ENCODE measurements at places on chromosomes 11 and 22.

DNA sequence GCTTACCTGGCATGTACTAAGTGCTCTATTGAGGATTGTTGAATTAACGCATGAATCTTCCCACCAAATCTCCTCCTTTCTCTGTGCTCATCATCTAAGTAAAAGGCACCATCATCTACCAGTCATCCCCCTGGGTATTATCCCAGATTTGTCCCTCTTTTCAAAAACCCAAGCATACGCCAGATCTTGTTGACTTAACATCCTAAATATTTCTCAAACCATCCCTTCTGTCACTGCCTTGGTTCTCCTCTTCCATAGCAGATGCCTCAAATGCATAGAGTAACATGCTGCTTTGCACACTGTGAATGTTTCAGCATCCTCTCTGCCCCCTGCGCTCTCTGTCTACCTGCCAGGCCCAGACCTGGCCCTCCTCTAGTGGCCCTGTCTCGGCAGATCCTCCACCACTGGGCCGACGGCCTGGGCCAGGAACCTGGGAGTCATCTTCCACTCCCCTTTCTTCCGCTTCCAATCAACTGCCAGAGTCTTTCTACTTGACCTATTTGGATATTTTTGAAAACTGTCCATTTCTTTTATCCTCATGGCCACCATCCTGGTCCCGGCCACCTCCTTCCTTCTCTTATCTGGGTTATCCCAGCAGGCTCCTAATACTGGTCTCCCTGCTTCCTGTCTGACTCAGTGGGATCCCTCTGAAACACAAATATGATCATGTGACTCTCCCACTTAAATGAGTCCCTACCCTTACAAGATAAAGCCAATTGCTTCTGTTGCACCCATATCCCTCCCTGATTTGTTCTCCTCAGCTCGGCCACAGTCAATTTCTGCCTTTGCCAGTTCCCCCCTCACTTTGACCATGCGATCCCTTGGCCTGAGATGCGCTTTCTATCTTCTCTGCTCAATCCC is 3.4 kb upstream of the TAB1 start:
- no peak for DNase-seq

DNA sequence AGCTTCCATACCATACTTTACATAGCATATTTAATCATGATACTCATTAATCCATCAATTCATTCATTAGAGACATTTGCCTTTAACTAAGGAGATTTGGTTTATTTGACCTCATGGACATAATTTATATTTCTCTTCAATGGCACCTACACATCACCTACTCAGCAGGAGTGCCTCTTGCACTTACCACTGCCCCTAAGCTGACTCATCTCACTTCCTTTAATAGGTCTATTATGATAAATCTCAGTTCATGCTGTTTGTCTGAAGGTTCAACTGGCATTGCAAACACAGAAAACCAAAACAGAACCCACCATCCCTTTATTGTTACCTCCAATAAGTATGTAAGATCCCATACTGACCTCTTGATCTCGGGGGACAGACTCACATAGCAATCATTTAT is 186.7 kb downstream of the LUZP2 start:
- DNase-seq = no peak

DNA sequence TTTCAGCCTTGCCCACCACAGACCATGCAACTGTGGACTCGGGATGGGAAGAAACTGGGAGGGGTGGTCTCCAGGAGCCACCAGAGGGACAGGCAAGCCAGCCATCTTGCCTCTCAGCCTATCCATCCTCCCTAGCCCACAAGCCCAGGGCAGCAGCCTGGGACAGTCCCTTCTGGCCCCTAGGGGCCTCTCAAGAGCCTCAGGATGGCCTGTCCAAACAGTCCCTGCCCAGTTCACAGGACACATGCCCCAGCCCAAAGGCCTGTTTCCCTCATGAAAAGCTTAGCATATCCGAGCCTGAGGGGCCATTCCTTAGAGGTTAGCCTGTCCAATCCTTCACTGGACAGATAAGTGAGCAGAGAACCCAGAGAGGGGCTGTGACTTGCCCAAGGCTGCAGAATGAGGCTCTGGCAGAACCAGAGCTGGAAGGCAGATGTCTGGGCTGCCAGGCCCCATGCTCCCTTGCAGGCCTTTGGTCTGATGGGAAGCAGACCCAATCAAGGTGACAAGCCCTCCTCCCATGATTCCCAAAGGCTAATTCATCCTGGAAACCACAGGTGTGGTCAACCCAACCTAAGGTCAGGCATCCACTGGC is 28.2 kb downstream of the LRRC10B start:
- no peak for DNase-seq

DNA sequence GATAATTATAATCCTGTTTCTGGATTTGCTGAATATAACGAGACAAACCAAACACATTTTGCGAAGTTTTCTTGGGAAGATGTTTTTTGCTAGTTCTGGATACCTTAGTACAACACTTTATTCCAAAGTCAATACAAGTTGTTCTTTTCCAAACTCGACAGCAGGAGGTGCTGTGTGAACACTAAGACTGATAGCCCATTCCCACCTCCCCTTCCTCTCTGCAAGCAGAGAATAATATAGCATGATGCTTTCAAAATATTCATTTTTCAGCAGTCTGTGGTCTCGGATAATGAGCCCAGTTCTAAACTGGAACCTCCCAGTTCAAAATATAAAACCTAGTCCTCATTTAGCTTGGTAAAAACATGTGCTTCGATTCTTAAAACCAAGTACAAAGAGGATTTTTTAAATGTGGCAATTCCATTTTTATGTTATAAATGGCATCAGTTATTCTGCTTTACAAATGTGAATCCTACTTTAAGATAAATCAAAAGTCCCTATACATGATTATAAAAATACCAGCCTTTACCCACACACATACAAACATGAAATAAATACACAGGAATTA is 129.1 kb downstream of the DCDC1 start:
- DNase-seq = peak; percentile 29

DNA sequence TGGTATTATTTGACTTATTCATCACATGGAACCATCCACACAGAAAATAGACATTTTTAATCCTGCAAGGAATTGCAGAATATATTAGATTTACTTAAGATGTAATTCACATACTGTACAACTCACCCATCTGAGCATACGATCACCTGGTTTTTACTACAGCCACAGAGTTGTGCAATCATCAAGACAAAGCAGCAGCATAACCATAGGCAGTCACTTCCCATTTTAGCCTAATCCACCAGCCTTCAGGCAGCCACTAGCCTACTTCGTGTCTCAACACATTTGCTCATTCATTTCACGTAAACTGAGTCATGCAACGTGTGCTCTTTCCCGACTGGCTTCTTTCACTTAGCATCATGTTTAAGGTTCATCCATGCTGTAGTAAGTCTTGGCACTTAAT is 23.0 kb downstream of the PIWIL3 start:
- DNase-seq = no peak

- DNase-seq = no peak
Observed at GRCh38 chr11:7600205-7600775, 73.0 kb downstream of the CYB5R2 start.

DNA sequence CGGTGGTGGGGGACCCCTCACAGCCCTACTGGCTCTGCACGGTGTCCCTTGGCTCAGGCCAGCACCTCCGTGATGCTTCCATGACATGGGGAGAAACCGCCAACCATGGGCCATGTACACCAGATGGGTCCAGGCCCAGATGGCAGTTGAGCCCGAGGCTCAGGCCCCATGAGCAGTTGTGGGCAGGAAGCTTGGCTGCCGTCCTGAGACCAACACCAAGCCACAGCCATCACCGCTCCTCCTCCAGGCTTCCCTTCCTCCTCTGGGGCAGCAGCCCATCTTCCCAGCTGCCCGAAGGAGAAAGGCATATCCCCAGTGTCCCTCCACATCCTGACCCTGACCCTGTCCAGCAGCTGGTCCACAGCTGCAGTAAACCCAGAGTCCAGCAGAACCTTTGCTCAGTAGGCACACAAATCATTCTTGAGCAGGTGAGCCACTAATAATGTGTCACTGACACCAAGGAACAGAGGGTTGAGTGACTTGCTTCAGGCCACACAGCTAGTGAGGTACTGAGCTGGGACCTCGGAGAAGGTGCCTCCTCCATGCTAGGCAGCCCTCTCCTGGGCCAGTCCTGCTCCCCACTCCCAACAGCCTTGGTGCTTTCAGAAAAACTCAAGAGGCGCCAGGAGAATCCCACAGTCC is 204.9 kb downstream of the CTTN start:
- DNase-seq = no peak

- no peak for DNase-seq
Observed at GRCh38 chr22:29269731-29270474, 1.8 kb downstream of the EWSR1 start.

- DNase-seq = no peak
Observed at GRCh38 chr11:42947405-42947804, 364.4 kb upstream of the API5 start.

- DNase-seq = no peak
Observed at GRCh38 chr11:27213232-27213660, 149.8 kb downstream of the CCDC34 start.

DNA sequence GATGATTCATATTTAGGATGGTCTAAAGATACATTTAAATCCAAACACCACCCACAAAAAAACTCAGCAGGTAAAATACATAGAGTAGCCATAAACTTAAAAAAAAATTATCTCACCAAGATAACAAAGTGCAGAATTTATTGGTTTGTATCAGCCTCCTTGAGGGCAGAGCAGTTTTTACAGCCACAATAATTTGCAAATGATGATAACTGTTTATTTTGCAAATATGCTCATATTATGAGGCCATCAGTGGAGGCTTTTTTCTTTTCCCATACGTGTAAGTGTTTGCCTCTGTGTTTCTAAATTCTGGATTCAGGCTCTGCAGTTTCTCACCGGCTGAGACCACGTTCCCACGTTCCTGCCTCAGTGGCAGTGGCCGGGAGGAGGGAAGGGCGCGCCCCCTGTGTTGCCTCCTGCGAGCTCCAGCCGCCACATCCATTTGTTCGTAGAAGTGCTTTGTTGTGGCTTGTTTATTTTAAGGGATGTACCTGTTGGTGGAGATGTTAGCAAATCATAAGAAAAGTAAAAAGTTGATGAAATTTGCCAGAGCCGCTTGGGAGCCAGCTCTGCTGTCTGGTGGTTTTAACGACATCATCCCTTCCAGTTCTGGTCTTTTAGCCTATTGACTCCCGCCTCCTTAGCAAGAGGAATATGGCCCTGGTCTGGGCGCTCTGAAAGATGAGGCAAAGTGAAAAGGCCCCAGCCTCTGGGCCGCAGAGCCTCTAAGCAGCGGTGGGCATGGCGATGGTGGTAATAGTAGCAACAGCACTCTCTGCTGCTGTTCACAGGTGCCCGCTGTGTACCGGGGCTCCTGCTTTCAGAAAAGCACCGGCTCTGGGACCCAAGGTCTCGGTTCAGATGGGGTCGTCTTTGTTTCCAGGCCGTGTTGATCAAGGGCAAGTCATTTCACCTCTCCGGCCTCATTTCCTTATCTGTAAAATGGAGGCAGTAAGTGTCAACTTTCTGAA is 66.7 kb upstream of the PPARA start:
- no peak for DNase-seq

GRCh38 chr22:17606496-17606895 is 22.1 kb downstream of the ATP6V1E1 start:
- no peak for DNase-seq

DNA sequence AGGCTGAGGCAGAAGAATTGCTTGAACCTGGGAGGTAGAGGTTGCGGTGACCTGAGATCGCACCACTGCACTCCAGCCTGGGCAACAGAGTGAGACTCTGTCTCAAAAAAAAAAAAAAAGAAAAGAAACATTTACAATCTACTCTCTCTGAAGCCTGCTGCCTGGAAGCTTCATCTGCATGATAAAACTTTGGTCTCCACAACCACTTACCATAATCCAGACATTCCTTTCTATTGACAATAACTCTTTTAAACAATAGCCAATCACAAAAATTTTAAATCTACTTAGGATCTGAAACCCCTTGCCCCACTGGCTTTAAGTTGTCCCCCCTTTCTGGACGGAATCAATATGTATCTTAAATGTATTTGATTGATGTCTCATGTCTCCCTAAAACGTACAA is 25.0 kb upstream of the HTR3A start:
- no peak for DNase-seq

GRCh38 chr11:65390099-65390941 is 3.9 kb downstream of the FRMD8 start:
- DNase-seq = no peak
